Activated CD4-positive, CD25-positive, alpha-beta regulatory T cell (primary cell): ENCODE measurements at places on chromosomes 4 and X.

GRCh38 chrX:153708415-153708814, 15.8 kb downstream of the BCAP31 start:
- DNase-seq = no peak

- no peak for DNase-seq
Measured at GRCh38 chrX:9195199-9195880, 161.4 kb upstream of the FAM9B start.

DNA sequence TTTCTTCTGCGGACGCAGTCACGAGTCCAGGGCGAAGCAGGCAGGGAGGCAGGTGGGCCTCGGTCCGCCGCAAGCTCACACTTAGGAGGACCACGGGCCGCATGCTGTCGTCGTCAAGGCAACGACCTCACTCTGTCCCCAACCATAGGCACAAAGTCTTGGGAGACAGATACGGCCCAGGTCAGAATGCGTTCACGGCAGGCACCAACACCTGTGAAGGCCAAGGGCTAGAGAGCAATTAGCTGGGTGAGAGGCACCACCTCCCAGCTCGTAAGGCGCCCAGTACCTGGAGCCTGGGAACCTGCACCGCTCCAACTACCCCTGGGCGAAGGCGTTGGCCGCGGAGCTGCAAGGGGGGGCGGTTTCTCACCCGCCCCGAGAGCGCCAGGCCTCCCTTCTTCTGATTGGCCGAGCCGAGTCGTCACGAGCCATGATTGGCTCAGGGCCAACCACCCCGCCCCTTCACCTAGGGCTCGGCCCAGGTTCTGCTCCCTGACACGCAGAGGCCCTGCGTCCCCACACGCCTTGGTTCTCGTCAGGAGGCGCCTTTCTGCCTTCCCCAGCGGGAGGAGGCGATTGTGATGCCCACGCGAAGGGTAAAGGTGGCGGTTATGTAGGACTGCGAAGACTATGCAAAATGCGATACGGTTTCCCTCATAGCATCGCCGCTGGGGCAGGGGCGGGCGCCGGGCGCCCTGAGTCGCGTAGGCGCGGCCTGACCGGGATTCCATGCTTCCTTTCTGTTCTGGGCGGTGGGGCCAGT, at the start of gene CDKL2:
Gene CDKL2 (minus strand): TSS at position 355 of the 763 bp plus-strand sequence. CDS start 4,540 bp downstream, outside the sequence.
- peak; percentile 83 for DNase-seq

GRCh38 chr4:146245246-146245645, 30.9 kb downstream of the REELD1 start:
- no peak for DNase-seq

GRCh38 chrX:24993879-24994278, 21.9 kb downstream of the ARX start:
- no peak for DNase-seq

GRCh38 chr4:118975449-118976192, 87.0 kb downstream of the SYNPO2 start:
- no peak for DNase-seq

DNA sequence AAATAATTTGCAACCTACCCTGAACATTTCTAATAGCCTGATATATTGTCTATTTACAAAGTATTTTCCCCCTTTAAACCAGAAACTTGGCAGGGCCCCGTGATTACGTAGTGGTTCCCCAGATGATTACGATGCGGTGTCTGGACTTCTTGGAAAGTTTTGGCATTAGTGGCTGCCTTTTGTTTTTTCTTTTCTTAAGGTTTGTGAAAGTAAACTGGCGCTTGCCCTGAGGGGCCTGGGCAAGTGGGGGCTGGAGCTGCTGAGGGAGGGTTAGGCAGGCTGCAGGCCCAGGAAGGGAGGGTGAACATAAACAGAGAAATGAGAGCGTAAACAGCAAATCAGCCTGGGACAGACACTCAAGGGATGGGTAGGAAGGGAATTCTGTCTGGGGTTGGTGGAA, 123.6 kb upstream of the MSX1 start:
- no peak for DNase-seq

DNA sequence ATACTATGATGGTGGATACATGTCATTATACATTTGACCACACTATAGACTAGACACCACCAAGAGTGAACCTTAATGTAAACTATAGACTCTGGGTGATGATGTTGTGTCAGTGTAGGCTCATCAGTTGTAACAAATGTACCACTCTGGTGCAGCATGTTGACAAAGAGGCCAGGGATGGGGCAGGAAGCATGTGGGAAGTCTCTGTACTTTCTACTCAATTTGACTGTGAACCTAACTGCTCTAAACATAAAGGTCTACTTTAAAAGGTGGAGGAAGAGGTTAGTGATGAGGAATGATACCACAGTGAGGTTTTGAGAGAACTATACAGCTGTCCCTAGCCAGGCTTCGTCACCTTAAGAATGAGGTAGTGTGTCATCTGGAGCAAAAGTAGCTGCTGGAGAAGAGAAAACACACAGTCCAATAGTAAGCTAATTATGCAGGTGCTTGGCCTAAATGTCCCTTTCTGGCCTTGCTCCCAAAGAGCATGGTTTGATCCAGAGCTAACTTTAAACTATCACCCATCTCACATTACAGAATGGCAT, 38.4 kb downstream of the GRSF1 start:
- DNase-seq = no peak

DNA sequence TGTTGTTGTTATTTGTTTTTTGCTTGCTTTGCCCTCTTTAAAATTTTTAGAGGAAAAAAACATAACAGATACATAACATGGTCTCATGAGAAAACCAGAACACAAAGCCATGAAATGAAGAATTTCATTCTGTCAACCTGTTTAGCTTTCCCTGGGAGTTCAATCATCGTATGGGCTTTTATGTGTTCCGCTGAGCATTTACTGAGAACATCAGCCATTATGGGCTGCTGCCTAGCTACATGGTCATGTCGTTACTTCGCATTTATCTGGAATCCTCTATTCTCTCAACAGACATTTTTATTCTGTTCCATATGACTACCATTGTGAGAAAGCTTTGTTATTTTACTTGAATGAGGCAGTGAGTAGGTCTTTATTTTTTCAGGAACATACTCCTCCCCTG, 51.4 kb downstream of the NDST3 start:
- DNase-seq = no peak

GRCh38 chrX:34119122-34119521, 13.0 kb downstream of the FAM47A start:
- no peak for DNase-seq

DNA sequence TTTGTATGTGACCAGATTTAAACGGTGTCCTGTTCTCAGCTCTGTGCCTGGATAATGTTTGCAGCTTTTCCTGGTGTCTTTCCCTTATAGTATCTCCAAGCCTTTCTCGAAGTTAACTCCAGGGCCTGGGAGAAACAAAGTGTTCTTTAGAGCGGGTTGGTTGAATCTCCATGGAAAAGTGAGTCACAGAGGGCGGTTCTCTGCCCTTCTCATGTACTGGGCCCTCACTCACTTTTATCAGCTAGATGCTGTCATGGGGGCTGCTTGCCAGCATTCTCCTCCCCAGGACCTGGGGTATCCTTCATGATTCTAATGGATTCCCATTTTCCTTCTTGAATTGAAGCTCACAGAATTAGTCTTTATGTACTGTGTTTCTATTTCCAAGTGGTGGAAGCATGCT, 46.1 kb upstream of the MAGEC2 start:
- DNase-seq = no peak
